ENCODE measurements at places on chromosomes 2 and 18.

DNA sequence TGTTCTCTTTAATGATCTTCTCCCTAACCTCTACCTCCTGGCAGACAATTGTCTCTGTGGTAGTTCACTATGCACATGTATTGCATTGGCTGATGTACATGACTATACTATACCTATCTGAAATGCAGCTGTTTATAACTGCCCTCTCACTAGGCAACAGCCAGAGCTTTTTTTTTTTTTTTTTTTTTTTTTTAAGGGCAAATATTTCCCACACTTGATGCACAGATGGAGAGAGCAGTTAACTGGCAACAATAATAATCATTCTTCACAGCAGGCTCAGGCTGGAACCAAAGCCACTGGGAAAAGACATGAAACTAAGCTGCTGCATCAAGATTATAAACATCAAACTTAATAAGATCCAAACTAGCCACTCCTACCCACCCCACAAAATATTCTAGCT, 707.7 kb downstream of the LRP1B start:
- DNase-seq, result no peak

DNA sequence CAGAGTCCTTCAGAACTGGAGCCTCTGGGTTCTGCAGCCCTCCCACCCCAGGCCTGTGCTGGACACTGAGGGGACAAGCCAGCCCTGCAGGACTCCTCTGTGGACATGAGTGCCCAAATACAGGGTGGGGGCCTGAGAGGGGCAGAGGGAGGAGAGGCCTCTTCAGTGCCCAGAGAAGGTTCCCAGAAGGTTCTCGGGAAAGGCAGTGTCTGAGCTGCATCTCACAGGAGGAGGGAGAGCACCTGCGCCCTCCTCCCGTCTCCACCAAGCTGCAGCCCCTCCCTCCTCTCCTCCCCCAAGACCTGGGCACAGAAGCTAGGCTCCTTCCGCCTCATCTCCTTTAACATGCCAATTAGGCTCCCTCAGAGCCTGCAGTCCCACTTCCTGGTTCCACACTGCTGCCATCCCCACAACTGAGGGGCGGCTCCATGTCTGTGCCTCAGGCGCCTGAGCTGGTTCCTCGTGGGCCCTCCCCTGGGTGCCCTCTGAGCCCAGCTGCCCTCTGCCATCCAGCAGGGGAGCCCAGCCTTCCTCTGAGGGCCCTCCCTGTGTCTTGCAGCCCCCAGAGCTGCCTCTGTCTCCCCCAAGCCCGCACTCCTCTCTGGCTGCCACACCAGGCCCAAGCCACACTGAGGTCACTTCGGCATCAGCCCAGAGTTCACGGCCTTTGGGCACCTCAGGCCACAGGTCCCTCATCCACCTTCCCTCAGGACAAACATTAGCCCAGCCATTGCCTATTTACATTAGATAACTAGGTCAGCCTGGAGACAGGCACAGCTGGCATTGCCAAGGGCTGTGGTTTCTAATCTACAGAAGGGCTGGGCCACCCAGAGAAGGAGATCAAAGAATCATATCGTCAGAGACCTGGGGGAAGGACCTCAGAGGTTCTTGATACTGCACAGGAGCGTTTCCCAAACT, 28.9 kb downstream of the KCNK3 start:
- DNase-seq, result no peak

GRCh38 chr2:55729136-55729685, 35.6 kb upstream of the PNPT1 start:
- no peak for DNase-seq

GRCh38 chr2:14540015-14540414, 92.5 kb upstream of the LRATD1 start:
- DNase-seq, result no peak

DNA sequence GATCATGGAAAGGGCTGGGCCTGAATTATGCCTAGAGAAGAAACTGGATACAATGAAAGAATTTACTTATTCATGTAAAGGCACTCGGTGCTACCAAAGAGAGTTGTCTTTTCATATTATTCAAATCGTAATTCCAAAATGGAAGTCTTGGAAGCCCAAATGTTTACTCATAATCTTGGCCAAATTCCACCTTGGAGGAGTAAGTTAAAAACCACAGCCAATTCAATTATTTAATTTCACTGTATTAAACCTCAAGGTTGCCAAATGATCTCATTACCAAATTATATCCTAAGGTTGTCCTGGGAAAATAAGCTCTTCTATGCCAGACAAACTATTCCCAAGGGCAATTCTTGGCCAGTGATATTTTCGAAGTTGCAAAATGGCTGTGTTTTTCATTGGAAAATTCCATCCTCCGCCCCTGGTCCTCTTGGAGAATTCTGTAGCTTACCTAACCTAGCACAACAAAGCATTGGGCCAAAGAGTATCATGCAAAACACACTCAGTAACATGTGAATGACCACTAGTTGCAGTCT, 11.1 kb upstream of the VPS4B start:
- no peak for DNase-seq

- DNase-seq, result no peak
Observed at GRCh38 chr2:31075431-31075830, 62.8 kb downstream of the GALNT14 start.

DNA sequence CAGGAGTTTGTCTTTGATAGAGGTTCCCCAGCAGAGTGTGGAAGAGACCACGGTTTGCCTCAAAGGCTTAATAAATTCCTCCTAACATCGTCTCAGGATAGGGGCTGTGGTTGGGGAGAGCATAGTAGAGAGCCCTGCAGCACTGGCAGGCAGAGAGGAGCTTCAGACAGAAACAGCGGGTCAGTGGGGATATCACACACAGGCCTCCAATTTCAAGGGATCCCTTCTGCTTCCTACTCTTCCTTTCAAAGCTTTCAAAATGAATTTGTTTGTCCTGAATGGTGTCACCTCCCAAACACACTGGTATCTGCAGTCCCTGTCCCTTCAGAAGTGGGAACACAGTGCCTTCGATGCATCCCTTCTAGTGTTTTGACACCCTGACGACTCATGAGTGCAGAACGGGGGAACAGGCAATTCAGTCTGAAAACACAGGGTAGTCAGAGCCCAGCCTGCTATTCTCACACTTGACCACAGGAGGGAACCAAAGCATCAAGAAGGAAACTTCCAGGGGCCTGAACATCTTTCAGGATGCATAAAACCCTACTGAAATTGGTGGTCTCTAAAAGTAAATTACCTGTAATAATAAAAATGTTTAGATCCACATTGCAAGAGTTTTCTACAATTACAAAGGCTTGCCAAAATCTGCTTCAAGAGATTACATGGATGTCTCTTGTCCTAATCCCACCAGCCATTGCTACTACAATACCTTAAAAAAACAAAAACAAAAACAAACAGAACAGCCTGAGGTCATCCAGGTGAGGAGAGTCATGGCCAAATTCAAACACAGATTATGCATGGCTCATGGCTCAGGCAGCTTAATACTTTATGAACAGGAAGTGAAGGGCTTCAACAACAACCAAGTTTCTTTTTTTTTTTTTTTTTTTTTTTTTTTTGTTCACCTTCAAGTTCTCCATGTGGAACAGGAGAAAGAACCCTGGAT, 49.8 kb downstream of the SLC14A2 start:
- peak; percentile 52 for DNase-seq

- DNase-seq, result no peak
Observed at GRCh38 chr2:34317797-34318196, 718.7 kb upstream of the FAM98A start.

DNA sequence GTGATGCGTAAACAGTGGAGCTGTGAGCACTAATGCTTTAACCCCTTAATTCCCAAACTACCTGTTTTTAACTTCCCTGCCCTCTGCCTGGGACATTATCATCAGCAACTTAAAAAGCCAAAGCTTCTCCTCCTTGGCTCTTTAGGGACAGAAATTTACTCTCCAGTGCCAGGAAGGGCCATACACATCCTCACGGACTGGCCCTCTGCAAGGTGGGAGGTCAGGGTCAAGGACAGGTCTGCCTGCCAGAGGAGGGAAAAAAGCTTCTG, 21.5 kb downstream of the KCTD1 start:
- no peak for DNase-seq

- DNase-seq, result no peak
Observed at GRCh38 chr18:2914185-2914880, 67.5 kb downstream of the EMILIN2 start.

- no peak for DNase-seq
Observed at GRCh38 chr2:17426743-17427142, 91.5 kb downstream of the RAD51AP2 start.

- DNase-seq, result no peak
Observed at GRCh38 chr2:897091-897490, 53.6 kb upstream of the SNTG2 start.

DNA sequence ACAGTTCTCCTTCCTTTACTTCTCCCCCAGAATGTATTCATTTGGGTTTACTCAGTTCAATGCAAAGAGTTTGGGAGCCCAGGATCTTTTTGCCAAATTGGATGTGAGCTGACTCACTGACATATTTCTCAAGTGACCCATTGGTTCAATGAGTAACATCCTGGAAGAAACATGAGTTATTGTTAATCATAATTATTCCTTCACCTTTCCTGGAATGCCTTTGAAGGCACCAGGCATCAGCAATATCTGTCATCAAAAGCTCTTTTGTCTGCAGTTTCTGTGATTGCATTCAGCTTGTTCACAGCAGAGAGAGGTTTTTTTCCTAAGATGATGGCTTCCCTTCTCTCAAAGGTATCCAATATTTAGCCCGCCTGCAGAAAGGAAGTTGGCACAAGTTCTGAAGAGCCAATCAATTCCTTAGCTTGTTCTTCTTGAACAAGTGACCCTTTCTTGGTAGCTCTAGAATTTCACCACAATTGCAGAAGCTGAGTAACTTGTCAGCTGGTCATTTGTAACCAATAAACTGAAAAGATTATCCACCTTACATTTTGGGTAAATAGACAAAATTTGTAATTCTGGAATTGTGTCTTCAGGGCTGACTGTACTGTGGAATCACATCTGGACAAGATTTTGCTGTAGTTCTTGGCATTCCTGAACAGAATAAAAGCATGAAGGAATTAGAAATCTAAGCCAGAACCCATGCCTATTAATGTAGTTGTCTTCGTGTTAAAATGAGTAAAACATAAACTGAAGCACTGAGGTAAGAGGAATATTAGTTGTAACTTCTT, 72.2 kb upstream of the TMEM17 start:
- no peak for DNase-seq

DNA sequence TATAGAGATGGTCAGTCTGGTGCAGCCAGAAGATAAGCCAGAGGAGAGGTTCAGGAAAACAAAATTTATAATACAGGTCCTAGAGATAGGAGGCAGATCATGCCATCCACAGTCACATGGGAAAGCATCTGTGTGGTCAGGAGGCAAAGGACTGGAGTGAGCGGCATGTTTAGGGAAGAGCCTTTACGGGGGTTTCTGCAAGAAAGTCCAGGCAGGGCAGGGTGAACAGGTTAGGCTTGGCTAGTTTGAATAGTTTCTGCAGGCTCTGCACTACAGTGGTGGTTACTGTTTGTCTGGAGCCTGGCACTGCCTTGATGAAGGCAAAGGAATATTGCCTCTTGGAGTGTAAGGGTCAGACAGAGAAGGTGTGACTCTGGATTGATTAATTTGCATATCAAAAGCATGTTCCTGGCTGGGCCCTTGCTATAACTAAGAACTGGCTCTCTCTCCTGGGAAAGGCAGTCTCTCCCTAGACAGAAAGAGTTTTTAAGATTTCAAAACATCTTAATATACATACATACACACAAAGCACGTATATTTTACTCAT, 1034.7 kb upstream of the CHAC2 start:
- DNase-seq, result no peak

- DNase-seq, result no peak
Observed at GRCh38 chr2:747762-748351, 70.7 kb upstream of the TMEM18 start.

DNA sequence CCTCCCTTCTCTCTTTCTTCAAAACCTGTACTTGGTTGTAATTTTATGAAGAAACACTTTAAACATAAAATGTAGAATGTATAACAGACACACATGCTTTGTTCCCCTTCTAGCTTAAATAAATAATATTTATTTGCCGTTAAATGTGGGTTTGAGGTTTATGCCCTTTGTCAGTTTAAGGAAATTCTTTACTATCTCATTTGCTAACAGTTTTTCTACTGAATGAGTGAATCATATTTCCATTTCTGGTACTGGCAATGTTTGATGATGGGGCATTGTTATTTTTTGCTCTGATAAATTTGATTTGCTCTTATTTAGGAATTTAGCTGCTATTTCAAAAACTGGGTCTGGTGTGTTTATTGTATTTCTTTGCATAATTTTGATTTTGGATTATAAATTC, 555.6 kb downstream of the CCDC85A start:
- no peak for DNase-seq

DNA sequence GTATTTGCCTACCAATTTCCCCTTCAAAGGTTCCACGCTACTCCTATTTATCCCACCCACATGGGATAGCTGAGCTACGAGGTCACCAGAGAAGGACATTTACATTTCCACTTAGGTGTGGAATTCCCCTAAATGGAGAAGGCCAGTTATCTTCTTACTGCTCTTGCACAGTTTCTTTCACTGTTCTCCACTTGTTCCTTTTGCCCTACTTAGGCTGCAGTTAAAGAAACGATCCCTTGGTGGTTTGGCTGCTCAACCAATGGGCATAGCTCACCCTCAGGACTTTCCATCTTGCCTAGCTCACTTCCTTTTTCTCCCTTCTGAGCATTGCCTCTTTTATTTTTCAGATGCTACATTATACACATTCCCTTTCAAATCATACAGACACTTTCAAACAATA, 11.2 kb upstream of the NABP1 start:
- no peak for DNase-seq

GRCh38 chr2:192202373-192202772, 7.6 kb upstream of the TMEFF2 start:
- DNase-seq, result no peak

DNA sequence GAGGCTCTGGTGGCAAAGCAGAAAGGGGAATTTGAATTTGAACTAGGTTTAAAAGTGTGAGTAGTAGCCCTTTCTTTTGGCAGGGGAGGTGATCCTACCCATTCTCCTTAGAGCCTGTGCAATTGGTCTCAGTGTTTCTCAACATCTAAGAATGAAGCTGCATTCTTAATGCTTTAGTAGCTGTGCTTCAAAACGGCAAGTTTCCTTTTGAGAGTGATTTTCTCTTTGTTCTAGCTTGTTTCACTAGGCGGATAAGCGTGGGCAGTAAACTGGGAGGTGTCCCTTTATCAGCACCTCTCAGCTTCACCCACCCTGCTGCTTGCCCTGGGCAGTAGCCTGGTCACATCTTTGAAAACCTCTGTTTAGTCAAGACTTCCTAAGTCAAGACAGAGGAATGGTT, 6.7 kb downstream of the CRIM1 start:
- no peak for DNase-seq

GRCh38 chr2:113126845-113127645, at the start of gene IL1RN:
IL1RN (plus strand) TSS chr2:113127598; CDS start chr2:113127625, 27 bp downstream.
- DNase-seq, result no peak

GRCh38 chr2:240126731-240127130, 9.4 kb downstream of the COPS9 start:
- no peak for DNase-seq

GRCh38 chr2:8324901-8325300, 357.0 kb upstream of the ID2 start:
- DNase-seq, result no peak

- DNase-seq, result no peak
Observed at GRCh38 chr2:112035786-112036185, 19.3 kb upstream of the TMEM87B start.

DNA sequence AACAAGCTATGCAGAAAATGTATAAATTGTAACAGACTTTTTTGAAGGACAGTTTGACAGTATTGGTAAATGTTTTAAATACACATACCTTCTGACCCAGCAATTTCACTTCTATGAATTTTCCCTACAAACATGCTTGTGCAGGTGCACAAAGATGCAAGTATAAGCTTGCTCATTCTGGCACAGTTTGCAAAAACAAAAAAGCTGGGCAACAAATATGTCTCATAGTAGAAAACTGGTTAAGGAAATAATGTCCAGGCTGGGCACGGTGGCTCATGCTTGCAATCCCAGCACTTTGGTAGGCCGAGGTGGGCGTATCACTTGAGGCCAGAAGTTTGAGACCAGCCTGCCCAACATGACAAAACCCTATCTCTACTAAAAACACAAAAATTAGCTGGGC, 96.9 kb upstream of the NEDD4L start:
- DNase-seq, result no peak
